ENCODE measurements at places on chromosomes 2 and 18. TPM values are rescaled to one million over a fixed set of nuclear protein-coding genes. Genes with fewer than 3 reads are reported as not detected.

- DNase-seq = no peak
These were observed at the start of gene ZEB2 for GRCh38 chr2:144519934-144520731. Gene ZEB2, minus strand, starts transcription at chr2:144520119. Its CDS starts 2,769 bp downstream, at chr2:144517350.

DNA sequence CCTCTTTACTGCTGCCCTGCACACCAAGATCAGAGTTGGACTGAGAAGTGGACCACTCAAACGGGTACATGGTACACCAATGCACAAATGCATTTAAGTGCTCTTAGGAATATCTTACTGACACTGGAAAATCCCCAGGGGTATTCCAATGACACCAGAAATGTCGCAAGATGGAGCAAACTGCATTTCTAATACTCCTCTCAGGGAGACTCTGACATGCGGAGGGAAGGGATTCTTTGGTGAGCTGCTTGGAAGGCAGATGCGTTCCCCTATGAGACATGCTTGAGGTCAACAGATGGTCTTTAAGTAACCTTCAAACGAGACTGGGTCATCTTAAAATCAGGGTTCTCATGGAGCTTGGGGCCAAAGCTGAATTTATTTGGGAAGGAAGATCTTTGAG is 521.8 kb upstream of the TCF4 start:
- no peak for DNase-seq

DNA sequence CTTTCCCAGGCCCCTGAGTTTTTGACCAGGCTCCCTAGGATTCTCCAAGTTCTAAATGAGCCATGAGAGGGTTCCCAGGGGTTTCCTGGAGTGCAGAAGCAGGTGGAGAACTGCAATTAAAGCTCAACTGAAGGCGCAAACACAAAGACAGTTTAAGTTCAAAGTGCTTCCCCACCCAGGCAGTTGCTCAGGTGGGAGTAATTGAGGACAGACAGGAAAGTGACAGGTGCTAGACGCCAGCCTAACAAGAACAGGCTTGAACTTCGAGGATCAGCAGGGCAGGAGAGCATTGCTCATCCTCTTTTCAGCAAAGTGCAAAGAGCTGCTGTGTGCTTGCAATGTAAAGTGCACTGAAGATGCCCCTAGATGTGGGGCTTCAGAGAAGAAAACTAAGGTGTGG is 77.2 kb upstream of the ST8SIA3 start:
- no peak for DNase-seq

- no peak for DNase-seq
These were observed 58.8 kb upstream of the SIX2 start for GRCh38 chr2:45067859-45068570.

DNA sequence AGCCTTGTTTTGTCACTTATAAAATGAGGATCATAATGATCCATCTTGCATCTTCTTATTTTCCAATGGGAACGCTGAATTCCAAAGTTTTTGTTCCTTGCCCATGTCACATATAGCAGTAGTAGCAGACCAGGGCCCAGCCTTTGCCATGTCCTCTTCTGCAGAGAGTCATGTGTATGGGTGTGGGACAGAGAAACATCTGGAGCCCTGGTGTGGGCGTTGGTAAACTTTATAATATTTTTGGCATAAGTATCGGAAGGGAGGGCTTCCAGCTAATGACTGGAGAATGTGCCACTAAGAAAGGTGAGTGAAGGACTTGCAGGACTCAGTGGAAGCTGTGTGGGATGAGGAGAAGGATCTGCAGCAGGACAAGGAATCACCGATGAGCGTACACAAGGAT is 157.2 kb downstream of the NCKAP5 start:
- DNase-seq = no peak

- DNase-seq = no peak
These were observed 30.7 kb upstream of the MLPH start for GRCh38 chr2:237456200-237456843.

GRCh38 chr2:56456791-56457190 is 273.0 kb downstream of the CCDC85A start:
- DNase-seq = no peak

DNA sequence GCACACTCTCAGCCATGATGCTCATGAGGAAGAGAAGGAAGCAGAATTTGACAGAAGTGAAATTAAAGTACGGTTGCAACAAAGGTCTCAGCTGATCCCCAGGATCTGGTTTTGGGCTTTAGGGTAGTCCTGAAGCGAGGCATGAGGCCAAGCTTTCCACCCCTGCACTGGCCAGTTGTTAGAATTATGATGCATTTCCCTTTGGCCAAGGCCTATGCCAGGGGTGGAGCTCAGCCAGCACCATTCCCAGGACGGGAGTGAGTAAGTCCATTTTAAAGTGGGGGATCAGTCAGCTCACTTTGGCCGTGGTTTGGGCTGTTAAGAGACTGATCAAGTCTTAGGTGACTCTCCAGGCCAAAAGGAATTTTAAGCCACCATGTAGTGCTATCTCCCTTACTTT is 314.5 kb upstream of the MMADHC start:
- no peak for DNase-seq

DNA sequence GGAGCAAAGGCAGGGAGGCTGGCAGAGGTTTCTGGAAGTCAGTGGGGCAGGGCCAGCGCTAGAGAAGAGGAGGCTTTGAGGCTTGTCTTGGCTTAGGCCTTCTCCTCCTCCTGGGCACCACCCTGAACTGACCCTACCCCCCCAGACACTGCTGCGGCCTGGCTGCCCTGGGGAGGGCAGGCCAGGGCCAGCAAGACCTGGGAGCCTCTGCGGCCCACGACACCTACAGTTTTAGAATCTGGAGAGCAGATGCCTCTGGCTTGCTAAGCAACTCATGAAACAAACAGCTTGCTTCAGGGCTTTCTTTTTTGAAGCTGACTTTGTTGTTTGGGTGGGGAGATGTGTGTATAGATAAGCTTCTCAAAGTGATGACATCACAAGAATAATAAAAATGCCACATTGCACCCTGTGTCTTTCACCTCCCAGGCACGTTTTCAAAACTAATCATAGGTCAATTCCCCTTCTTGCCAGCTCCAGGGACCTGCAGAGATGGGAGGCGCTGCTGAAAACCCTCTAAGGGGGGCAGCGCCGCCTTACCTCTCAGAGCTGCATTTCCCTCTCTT is 46.2 kb upstream of the SMAD7 start:
- DNase-seq = no peak

- no peak for DNase-seq
These were observed 36.7 kb downstream of the NDUFAF7 start for GRCh38 chr2:37268111-37268510.

DNA sequence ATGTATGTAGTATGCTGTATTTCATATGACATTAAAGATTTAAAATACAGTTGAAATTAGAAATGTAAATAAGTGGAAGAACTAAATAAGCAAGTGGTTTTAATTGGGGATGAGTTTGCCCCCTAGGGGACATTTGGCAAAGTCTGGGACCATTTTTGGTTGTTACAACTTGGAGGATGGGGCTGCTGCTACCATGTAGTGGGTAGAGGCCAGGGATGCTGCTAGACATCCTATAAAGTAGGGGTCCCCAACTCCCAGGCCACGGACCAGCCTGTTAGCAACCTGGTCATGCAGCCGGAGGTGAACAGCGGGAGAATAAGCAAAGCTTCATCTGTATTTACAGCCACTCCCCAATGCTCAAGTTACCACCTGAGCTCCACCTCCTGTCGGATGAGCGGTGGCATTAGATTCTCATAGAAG is 27.9 kb upstream of the ASNSD1 start:
- no peak for DNase-seq

- no peak for DNase-seq
These were observed 2041.4 kb upstream of the LRRTM1 start for GRCh38 chr2:82345910-82346309.

- DNase-seq = no peak
These were observed 69.0 kb downstream of the RBM43 start for GRCh38 chr2:151192681-151193080.

- DNase-seq = no peak
These were observed 99.2 kb upstream of the UXS1 start for GRCh38 chr2:106293271-106293783.

GRCh38 chr2:27428978-27429541 is 629 bp downstream of the NRBP1 start:
- DNase-seq = no peak

- DNase-seq = no peak
These were observed 17.1 kb downstream of the MXD1 start for GRCh38 chr2:69931832-69932595.

DNA sequence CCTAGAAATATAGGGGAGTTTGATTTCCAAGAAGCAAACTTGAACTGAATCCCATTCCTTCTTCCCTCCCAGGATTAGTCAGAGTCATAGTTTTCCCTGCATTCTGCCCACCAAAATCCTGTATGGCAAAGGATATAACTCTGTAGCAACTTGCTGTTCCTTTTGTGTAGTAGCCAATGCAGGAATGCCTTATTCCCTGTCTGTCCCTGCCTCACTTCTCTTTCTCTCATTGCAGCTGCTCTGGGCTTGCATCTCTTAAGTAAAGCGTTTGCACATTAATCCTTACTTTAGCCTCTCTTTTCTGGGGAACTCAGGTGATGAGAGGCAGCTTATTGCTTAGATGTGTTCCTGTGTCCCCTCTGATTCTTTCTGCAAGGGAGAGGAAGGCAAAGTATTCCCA is 333.1 kb upstream of the VWC2L start:
- no peak for DNase-seq

DNA sequence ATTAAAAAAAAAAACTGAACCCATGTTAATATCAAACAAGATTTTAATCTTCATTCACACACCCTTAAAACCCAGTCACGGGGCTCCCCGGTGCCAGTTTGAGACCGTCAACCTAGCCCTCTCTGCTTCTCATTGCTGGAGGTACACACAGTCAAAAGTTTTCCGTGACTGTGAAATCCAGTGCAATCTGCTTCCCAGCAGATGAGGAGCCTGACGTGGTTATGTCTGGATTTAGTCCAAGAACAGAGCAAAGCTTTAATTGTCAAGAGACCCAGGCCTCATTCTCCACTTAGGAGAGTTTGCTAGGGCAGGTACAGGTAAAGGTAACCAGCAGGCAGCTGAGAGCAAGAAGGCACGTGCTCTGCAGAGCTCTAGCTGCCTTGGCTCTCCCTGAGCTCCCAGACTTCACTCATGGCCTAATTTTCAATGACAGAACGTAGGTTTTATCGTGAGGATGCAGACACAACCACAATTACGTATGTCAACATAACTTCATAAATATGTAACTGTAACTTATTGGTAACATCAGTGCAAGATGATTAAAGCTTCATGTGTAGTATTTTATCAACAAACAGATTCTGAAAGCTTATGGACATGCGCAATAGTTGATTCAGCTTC is 56.3 kb downstream of the SLC16A14 start:
- no peak for DNase-seq

DNA sequence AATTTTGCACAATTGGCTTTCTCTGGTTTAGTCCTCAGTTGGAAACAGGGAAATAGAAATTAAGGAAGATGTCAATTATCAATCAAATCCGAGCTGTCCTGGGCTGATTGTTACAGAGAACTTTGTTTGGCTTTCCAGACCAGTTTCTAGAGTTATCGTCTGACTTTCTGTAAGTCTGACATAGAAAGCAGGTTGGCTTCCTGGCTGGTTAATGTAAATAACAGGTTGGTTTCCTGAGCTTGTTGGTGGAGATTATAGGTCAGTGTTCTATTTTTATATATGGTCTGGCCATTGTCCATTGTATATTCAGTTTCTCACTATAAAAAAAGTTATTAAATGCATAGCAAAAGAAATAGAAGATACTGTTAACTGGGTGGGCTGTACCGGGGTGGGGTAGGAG is 204.8 kb downstream of the MBD2 start:
- no peak for DNase-seq

- DNase-seq = no peak
These were observed 24.0 kb upstream of the ITGA6 start for GRCh38 chr2:172403402-172403801.

GRCh38 chr18:74375999-74376398 is 60.4 kb downstream of the C18orf63 start:
- no peak for DNase-seq

- DNase-seq = no peak
These were observed 44.8 kb upstream of the STRN start for GRCh38 chr2:37011130-37011529.

DNA sequence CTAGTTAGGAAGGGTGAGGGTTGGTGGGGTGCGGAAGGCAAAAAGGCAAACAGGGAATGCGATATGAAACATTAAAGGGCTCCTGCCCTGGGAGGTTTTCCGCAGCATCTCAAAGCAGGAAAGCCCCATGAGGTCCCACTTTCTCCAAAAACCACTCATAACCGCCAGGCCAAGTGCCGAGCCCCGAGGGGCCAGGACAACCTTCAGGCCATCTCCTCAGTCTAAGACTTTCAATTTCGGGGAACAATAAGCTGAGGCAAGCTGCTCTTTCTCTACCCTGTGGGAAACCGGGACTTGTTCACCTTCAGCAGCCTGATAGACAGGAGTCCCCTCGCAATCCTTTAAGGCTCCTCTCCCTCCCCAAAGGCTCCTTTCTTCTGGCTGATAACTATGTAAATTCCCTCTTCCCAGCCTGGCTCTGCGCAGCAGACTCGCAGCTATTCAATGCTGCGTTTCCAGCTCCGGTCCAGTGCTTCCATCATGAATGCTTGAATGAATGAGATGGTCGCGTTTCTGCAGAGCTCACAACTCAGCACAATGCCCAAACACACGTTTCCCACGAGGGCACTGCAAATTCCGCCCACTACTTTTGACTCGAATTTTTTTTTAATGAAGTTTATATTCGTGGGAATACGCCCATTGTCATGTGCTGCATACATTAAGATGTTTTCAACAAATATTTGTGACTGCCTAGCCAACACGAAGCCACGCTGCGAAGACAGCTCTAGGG is 1.4 kb downstream of the LAMA1 start:
- DNase-seq = peak; percentile 28

DNA sequence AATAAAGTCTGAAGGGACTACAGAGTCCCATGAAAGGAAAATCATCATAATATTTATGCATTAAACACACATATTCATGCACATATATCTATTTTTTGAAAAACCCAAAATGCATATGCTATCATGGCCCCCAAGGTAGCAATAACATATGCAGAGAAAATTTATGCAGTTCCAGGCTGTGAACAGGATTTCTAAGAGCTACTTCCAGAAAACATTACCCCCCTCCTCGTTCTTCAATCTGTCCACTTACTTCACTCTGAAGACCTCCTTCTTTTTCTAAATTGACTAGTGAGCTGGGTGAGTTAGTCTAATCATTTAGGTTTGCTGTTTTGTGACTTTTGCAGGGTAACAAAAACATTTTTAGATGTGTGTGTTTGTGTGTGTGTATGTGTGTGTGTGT is 376.4 kb upstream of the ZEB2 start:
- no peak for DNase-seq

- DNase-seq = no peak
These were observed 259.0 kb upstream of the HNMT start for GRCh38 chr2:137705296-137705695.

GRCh38 chr2:224569654-224570053 is 15.5 kb downstream of the CUL3 start:
- DNase-seq = no peak

- peak; percentile 67 for DNase-seq
These were observed 1.1 kb downstream of the GLI2 start for GRCh38 chr2:120736624-120737339.

- no peak for DNase-seq
These were observed 11.7 kb downstream of the TTC32 start for GRCh38 chr2:19890104-19890503.

The CAD gene
- polyA plus RNA-seq = 36.0 TPM

The LIPG gene
- polyA plus RNA-seq = 53.3 TPM

The MEIS1 gene
- 104 TPM for polyA plus RNA-seq

The KLHL41 gene
- polyA plus RNA-seq = 1.0 TPM

The SLC23A3 gene
- 20.3 TPM for polyA plus RNA-seq

The TMEM169 gene
- polyA plus RNA-seq = 14.0 TPM

The KCNG2 gene
- 0.52 TPM for polyA plus RNA-seq

The UGT1A10 gene
- not detected for polyA plus RNA-seq

The INHBB gene
- polyA plus RNA-seq = 0.06 TPM

The C2orf78 gene
- not detected for polyA plus RNA-seq

The PLGLB2 gene
- polyA plus RNA-seq = 2.0 TPM

The IL1RL2 gene
- 1.00 TPM for polyA plus RNA-seq

The PIEZO2 gene
- polyA plus RNA-seq = 18.0 TPM
